ENCODE measurements at places on chromosomes 5 and 9.
A peak's percentile ranks its signal among the peaks of the same experiment; 100 is the strongest.

- DNase-seq: peak; percentile 38
Observed at GRCh38 chr5:43432486-43433375, 20.5 kb upstream of the CCL28 start.

DNA sequence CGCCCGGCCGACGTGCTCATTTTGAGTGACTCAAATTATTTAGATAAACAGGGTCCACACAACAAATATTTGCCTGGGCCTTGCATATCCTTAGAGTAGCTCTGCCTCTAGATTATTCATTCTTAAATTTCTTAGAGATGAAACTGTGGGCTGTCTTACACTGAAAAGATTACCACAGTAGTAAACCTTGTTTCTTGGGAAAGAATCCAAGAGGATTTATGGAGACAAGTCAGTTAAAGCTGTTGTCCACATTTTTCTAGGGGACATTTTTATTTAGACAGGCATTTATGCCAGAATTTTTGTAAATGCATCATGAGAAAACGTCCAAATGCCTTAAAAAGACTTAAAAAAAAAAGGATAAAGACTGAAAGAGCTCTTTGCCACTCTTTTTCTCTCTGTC is 32.6 kb upstream of the RANBP3L start:
- DNase-seq: no peak

GRCh38 chr5:170747851-170748250 is 35.7 kb upstream of the GABRP start:
- no peak for DNase-seq

GRCh38 chr9:105661011-105661410 is 1.2 kb upstream of the TAL2 start:
- no peak for DNase-seq

DNA sequence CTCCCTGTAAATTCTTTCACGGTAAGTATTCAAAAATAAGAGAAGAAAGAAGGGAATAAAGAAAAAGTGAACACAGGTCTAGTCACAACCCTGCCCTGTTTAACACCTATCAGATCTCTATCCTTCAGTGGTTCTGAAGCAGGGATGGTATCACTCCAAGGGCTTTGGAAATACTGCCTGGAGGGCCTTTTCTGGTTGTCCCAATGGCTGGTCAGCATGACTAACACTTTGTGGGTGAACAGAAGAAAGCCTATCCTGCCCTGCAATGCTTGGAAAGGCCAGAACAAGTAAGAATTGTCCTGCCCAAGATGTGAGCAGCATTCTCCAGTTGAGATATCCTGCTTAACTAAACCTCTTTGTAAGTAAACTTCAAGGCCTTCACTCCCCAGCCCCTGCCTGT is 124.9 kb downstream of the TMEM167A start:
- no peak for DNase-seq

DNA sequence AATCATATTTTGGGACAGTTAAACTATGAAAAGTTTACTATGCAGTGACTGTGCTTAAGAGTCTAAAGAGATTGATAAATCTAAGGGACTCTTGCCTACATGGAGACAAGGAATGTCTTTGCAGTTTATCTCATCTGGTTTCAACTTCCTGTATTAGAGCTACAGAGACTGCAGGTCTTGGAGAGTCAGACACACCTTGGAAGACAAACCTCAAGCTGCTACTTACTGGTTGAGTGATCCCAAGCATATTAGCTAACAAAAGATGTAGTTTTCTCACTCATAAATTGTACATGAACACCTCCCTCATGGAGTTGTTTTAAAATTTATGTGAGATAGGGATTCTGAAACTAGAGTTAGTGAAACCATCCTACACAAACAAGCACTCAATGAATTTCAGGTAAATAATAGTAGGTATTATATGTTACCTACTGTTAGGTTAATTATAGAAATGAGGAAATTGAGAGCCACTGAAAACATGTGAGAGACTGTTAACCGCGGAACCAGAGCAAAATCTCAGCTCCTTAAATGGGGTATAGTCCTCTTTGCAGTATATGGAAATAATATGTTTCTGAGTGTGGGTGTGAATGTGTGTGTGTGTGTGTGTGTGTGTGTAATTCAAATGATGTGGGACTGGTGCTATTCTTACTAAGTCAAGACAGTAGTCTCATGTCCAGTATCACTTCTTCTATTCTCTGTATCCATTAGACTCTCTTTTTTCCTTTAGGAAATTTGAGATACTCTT is 752.1 kb downstream of the DTWD2 start:
- DNase-seq: no peak

- DNase-seq: no peak
Observed at GRCh38 chr5:172791726-172792445, 20.9 kb upstream of the DUSP1 start.

- peak; percentile 43 for DNase-seq
Observed at GRCh38 chr9:91207729-91208418, 153.8 kb downstream of the AUH start.

GRCh38 chr5:180807654-180808414 is 5.2 kb upstream of the MGAT1 start:
- no peak for DNase-seq

DNA sequence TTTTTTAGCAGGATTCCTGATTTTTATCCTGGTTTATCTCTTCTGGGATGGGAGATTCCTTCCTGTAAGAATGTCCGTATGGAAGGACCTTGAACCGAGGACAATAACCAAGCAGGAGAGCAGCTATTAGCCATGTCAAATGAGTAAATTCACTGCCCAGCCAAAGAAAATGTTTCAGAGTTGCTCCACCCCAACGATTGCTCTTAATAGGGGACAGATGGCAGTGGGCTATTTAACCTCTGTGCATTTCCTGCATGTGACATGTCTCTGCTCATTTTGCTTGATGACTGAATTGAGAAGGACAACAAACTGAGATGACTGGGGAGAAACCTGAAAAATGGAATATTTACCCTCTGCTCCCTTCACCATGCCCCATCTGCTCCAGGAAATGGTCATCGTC is 479.9 kb upstream of the ZNF462 start:
- no peak for DNase-seq

- DNase-seq: no peak
Observed at GRCh38 chr5:59125011-59125961, 542.4 kb downstream of the RAB3C start.

DNA sequence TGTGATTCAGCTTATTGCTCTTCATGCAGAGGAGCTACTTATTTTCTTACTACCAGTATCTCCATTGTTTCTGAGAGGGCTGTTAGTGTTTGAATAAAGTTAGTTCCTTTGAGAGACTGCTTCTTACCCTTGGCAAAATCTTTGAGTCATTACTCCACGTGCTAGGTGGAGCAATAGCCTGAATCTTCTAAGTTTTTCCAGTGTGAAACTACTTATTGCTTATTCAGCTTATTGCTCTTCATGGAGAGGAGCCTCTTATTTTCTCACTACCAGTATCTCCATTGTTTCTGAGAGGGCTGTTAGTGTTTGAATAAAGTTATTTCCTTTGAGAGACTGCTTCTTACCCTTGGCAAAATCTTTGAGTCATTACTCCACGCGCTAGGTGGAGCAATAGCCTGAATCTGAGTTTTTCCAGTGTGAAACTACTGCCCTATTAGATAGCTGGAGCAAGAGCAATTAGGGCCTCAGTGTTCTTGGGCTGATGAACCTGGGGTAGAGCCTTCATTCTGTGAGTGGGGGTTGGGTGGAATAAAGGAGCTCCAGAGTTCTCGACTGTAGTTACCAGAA is 41.9 kb downstream of the GPBP1 start:
- DNase-seq: no peak

GRCh38 chr9:107281922-107282667 is 984 bp upstream of the RAD23B start:
- DNase-seq: no peak

GRCh38 chr5:39711821-39712220 is 287.0 kb upstream of the DAB2 start:
- no peak for DNase-seq

DNA sequence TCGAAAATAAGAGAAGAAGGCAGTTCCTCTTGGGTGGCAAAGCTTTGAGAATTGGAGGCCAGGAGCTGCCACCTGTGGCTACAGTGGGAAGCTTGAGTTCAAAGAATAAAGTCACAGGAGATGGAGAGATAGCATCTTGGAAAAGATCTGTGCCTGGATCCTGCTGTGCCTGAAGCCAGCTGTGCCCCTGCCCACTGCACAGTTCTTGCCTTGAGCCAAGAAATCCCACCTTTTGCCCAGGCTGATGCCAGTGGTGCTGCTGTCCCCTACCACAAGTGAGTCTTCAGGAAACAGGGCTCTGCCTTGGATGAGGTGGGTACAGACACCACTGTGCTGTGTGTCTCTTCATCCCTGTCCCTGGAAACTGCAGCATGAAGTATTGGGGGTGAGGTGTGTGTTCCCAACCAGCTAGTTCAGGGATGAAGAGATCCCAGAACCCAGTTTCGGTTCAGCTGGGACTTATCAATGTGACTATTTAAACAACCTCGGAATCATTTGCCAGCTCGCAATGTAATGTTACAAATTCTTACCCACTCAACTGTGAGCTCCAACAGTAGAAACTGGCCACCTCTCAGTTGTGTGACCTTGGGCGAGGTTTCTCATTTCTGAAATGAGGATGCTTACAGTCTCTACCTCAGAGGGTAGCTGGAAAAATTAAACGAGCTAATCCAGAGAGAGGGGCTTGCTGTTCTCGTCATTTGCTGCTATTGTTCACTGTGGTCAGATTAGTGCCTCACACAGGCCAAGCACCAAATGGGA is 5.9 kb downstream of the IER5L start:
- no peak for DNase-seq

- no peak for DNase-seq
Observed at GRCh38 chr9:109411069-109411761, 86.9 kb downstream of the PTPN3 start.

DNA sequence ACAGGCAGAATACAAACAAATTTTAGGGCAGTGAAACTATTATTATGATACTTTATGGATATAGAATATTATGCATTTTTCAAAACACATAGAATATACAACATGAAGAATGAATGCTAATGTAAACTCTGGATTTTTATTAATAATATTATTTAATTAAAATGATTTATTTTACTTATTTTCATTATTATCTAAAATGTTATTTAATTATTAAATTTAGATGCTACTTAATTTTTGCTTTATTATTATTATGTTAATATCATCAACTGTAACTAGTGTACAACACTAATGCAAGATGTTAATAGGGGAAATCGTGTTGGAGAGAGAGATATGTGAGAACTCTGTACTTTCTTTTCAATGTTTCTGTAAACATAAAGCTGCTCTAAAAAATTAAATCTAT is 39.3 kb upstream of the TENT4A start:
- DNase-seq: no peak

DNA sequence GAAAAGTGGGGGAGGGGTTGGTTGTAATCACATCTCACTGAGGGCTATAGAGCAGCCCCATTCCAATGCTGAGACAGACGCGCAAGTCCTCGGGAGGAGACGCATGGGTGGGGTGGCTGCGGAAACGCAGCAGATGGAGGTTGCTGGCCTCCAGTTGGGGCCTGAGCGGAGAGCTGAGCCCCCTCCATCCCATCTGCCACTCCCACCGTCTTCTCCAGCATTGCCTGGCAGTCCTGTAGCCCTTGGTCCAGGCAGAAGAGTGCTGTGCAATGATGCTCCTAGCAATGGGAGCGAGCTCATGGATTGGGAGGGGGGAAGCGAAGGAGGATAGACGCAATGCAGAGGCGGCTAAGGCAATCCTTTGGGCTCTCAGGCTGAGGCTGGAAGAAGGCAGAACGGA is 79.4 kb upstream of the GLRA1 start:
- DNase-seq: no peak

GRCh38 chr5:96924016-96924443 is 11.8 kb upstream of the LNPEP start:
- no peak for DNase-seq

DNA sequence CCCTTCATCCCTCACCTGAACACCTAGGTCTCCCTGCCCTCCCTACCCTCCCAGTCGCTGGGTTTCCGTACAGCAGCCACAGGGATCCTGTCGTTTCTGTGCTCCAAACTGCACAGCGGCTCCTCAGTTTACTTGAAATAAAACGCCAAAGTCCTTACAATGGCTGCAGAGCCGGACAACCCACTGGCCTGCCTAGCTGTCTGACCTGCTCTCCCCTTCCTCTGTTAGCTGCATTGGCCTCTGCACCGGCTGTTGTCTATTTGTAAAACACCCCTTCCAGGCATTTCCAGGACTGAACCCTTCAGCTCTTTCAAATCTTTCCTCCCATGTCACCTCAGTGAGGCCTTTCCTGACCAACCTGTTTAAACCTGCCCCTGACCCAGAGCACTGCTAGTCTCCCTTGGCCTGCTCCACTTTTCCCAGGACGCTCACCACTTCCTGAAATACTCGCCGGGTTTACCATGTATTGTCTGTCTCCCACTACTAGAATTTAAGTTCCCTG is 9.1 kb upstream of the MGAT1 start:
- DNase-seq: no peak

GRCh38 chr9:7042124-7042523 is 284.4 kb downstream of the KDM4C start:
- no peak for DNase-seq

- DNase-seq: no peak
Observed at GRCh38 chr5:169657127-169657526, 20.1 kb downstream of the DOCK2 start.

DNA sequence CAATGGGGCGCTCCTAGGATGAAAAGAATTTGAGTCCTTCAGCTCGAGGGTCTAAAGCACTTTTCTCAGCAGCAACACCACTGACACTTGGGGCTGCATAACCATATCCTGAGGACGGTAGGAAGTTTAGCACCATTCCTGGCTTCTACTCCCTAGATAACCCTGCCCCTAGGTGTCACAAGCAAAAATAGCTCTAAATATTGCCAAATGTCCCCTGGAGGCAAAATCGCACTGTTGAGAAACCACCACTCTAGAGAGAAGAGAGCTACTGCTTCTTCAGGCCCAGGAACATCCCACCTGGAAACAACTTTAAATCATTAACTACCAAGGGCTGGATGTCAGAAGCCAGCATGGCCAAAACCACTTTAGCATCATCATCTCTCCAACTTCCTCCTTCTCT is 29.8 kb downstream of the MYO10 start:
- no peak for DNase-seq

DNA sequence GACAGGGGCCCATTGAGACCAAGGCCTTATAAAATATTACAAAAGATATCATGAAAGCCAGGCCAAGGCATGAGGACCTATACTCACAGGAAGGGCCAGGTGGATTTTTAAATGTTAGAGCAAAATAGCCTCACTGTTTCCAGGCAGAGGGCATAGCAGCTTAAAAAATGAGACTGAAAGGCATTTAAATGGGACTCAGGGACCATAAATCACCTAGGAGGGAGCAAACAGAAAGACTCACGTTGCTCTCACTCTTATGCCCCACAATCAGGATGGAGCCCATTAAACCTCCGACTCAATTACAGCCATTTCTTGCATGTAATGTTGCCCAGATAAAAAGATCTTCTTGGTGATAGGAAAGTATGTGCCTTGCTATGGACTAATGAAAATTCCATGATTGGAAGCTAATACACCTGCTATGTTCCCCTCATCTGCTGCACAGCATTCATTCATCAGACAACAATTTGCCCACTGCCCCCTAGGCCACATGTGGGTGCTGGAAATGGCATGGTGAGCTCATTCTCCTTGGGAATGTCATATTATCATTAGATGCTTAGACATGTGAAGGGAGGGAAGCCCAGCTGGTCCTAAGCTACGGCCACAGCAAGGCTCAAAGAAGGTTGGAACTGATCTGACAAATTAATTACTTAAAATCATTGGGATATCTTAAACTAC is 128.6 kb upstream of the GRIA1 start:
- DNase-seq: no peak

Data from KBM-7 (cell line).